ENCODE measurements at places on chromosomes 13 and 19.
A peak's percentile ranks its signal among the peaks of the same experiment; 100 is the strongest.

- DNase-seq: no peak
Observed at GRCh38 chr19:16419669-16420335, 52.0 kb downstream of the EPS15L1 start.

DNA sequence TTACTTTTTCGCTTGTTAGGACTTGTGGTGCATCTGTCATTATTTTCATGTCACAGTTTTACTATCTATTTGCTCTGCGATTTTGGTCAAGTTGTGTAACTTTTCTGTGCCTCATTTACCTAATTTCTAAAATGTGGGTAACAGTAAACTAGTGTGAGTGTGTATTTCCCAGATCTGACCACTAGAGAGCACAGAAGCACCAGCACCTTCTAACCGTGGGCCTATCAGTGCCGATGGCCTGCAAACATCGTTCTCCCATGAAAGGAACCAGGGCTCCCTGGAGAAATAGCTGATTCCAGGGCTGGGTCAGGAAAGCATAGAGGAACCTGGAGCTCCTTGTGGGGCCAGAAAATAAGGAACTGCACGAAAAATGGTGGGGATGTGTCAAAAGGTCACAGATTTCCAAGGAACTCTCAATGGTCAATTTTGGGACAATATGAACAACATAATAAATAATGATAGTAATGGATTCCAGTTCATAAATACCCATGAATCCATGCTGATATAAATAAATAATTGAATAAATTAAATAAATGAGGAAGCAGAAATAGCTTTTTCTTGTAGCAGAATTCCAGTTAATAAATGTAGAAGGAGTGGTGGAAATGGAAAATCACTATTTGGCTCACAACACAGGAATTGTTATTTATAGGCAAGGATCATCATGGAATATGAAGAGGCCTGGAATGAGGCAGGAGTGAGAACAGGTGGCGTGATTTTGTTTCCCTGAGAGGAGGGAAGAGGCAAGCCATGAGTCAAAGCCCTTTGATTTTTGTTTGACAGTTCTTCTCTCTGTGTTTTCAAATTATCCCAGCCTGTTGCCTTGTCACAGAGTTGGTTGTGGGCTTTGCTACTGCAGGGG, 31.1 kb downstream of the CEACAM8 start:
- DNase-seq: peak; percentile 78

DNA sequence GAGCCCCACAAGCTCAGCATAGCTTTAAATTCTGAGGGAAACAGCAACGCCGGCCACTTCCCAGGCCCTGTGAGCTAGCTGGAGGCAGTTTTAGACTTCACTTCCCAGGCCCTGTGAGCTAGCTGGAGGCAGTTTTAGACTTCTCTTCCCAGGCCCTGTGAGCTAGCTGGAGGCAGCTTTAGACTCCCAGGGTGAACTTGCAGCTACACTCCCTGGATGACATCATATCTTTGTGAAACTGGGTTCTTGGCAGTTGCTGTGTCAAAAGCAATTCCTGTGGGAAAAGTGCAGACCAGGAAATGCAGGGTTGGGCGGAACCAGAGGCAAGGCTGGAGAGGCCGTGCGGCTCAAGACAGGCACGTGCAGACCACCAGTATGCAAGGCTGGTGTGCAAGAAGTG, 12.7 kb downstream of the SOX1 start:
- DNase-seq: no peak

DNA sequence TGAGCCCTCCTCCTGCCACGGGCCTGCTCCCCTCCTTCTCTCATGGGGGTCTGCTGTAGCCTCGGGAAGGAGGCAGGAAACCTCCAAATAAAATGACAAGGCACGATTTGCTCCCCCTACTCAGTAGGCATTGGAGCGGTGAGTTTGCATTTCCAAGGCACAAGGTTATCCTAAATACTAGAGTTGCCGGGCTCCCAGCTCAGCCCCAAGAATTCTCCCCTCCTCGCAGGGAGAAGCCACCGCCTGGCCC, 1.5 kb downstream of the CEBPA start:
- DNase-seq: no peak

GRCh38 chr13:100423375-100423774, 165.2 kb downstream of the GGACT start:
- DNase-seq: no peak

- peak; percentile 56 for DNase-seq
Observed at GRCh38 chr13:50993934-50994333, 84.3 kb downstream of the RNASEH2B start.

DNA sequence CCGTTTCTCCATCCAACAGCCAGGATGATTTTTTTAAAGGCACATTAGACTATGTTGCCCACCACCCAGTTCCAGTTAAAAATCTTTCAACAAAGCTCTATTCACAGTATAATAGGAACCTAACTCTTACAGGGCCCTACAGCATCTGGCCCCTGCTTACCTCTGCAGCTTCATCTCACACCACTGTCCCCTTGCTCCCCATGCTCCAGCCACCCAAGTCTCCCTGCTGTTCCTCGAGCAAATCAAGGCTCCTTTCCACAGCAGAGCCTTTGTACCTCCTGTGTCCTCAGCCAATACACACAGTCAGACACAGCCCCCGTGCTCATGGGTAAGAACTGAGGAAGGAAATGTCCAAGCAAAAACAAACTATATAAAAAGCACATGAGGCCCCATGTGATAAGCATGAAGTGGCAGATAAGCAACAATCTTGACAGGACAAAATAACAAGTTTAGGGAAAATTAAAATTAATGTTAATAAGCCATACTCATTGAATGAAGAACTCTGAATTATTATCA, 67.5 kb downstream of the TSC22D1 start:
- no peak for DNase-seq

DNA sequence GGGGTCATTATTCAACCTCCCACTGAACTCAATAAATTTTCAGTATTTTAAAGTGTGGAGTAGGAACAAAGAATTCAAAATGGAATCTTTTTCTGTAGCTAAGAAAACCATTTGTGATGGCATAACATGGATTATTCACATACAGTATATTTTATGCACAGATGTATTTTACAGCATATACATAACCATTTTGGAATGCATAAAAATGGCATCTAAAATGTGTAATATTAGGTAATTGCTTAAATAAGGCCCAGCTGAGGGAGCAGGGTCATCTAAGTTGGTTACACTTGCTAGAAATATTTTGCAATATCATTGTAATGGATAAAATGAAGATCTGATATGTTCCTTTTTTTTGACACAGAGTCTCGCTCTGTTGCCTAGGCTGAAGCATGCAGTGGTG, 146.9 kb downstream of the LMO7 start:
- DNase-seq: no peak

GRCh38 chr19:17620696-17621095, 65.2 kb downstream of the COLGALT1 start:
- no peak for DNase-seq

- no peak for DNase-seq
Observed at GRCh38 chr19:18506101-18506930, 15.6 kb downstream of the ELL start.

DNA sequence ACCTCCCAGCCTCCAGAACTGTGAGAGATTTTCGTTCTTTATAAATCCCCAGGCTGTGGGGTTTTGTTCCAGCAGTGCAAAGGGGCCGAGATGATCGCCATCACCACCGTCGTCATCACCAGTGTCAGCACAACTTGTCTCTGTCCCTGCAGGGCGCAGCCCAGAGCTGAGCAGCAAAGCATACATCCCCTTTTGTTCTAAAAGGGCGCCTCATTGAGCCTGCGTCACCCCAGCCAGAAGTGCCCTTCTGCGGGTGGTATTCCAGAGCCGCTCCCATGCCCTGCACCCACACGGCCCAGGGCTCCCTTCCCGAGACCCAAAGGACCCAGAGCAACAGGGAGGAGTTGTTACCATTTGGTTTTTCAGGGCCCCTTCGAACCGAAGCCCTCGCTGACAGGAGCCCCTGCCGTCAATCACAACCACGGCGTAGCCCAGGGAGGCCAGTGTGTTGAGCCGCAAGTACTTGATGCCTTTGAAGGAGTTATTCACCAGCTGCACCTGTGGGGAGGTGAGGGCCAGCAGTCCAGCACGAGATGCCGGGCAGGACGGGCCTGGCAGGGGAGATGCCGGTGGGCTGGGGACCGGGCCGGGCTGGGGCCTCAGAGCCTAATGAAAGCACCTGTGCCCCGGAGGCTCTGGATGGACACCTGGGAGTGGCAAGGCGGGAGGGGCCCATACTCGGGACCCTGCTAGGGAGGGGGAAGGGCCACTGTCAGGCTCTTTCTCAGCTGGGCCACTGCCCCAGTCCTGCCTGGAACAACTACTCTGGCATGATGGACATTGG, 14.4 kb upstream of the MYDGF start:
- DNase-seq: no peak

DNA sequence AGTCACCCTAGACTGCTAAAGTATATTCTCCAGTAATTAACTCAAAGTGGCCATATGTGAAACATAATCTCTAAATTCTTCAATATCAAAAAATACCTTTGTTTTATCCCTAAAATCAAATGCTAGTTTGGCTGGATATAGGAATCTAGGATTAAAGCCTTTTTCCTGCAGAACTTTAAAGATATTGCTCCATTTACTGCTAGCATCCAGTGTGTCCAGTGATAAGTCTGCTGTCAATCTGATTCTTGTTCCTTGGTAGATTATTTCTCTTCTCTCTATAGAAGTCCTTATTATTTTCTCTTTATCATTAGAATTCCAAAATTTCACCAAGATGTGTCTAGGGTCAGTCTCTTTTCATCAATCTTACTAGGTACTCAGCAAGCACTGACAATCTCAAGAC, 384.6 kb downstream of the FGF14 start:
- no peak for DNase-seq

GRCh38 chr13:42041011-42041683, 7.3 kb upstream of the DGKH start:
- DNase-seq: peak; percentile 20

DNA sequence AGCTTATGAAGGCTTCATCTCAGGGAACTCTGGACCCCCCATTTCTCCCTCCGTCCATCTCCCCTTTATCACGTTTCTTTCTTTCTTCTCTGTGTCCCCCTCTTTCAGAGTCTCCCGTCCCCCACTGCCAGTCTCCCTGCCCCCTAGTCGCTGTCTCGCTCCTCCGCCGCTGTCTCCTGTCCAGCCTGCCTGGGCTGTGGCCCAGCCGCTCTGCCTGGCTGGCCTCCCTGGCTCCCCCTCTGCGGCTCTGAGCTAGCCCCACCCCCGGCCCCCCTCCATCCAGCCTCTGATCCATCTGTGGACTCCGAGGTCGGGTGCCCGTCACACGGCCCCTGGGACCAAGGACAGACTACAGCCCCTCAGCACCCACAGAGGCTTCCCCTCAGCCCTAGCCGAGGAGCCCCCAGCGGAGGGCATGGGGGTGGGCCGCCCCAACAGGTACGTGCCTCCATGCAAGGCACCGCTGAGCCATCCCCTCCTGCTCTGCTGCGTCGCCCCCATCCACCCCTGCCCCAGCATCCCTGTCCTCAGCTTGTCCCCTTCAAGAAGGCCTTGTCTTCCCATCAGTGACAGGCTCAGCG, 1.1 kb upstream of the KCNJ14 start:
- no peak for DNase-seq

All from AG08395 (cell line).